BJ (cell line): ENCODE measurements at places on chromosomes 3 and 15. TPM values are rescaled to one million over a fixed set of nuclear protein-coding genes. Genes with fewer than 3 reads are reported as not detected.

The FANCI gene
- 11.5 and 18.3 TPM in 2 replicates for polyA plus RNA-seq

The CTXND1 gene
- not detected in 2 replicates for polyA plus RNA-seq

The EPB42 gene
- not detected in 2 replicates for polyA plus RNA-seq

The TEX55 gene
- polyA plus RNA-seq = not detected in 2 replicates

The MAPK6 gene
- polyA plus RNA-seq = 21.2 and 44.8 TPM in 2 replicates

DNA sequence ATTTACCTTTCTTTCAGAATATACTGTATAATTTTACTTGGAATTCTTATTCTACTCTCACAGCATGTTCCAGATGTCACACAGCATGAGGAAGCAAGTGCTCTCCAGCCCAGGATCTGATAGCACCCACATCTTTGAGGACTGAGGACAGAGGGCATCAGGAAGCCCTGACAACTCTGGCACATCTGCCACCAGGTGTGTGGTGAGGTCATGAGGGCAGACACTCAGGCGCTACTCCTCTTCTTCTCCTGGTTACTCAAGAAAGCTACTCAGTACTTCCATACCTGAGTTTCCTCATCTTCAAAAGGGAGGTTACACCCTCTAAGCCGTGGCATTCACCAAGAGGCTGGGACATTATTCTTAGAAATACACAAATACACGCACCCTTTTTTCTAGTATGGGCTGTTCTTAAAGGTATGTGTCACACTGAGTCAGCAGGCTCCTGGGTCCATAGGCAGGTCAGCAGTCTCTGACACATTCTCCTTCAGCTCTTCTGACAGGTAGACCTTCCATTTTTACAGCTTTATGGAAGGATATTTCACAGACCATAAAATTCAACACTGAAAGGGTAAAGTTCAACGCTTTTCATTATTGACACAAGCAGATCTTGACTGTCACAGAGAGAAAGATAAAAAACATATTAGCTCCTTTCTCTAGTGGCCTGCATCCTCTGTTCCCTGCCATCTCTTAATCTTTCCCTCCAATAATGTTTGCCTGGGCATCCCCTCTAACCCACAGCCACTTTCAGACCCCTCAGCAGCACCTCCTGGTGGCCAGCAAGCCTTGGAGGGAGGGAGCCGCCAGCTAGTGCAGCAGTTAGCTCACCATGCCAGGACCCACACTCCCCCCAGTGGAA, 103.2 kb upstream of the TJP1 start:
- DNase-seq = no peak

DNA sequence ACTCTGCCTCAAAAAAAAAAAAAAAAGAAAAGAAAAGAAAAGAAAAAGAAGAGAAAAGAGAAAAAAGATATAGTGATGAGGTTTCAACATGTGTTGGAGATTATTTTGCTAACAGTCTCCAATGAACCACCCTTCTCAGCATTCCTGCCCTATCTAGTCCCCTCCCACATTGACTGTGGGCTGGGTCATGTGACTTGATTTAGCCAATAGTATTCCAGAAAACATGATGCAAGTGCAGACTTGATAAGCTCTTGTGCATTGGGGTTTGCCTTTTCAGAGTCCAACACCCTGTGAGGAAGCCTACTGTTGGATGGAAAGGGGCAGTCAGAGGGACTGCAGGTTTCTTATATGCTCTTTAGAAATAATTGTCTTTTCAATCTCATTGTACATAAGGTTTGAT, 37.8 kb upstream of the MED12L start:
- DNase-seq = no peak

- DNase-seq = no peak
Measured at GRCh38 chr15:79078763-79079410, 11.7 kb downstream of the RASGRF1 start.

DNA sequence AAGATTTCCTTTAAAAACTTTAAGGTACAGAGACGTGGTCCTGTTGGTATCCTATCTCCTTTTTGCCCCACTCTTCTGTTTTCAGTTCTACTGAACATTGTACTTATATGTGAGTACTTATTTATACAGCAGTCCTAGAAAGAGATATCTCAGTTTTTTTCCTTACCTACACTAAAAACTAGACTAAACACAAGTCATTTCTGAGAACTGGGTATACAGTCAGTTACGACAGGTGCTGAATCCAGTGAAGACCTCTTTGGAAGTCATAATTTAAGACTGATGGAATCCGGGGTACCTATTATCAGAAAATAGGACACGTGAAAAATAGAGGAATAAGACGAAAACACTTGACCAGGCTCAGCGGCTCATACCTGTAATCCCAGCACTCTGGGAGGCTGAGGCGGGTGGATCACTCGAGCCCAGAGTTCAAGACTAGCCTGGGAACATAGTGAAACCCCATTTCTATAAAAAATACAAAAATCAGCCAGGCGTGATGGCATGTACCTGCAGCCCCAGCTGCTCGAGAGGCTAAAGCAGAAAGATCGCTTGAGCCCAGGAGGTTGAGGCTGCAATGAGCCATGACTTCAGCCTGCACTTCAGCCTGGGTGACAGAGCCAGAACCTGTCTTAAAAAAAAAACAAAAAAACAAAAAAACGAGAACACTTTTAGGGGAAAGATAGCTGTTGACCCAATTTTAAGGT, 76.3 kb downstream of the KLHL25 start:
- no peak for DNase-seq

GRCh38 chr15:101536875-101537405, 47.4 kb upstream of the PCSK6 start:
- DNase-seq = no peak

GRCh38 chr3:143237077-143237627, 117.6 kb downstream of the CHST2 start:
- DNase-seq = no peak

DNA sequence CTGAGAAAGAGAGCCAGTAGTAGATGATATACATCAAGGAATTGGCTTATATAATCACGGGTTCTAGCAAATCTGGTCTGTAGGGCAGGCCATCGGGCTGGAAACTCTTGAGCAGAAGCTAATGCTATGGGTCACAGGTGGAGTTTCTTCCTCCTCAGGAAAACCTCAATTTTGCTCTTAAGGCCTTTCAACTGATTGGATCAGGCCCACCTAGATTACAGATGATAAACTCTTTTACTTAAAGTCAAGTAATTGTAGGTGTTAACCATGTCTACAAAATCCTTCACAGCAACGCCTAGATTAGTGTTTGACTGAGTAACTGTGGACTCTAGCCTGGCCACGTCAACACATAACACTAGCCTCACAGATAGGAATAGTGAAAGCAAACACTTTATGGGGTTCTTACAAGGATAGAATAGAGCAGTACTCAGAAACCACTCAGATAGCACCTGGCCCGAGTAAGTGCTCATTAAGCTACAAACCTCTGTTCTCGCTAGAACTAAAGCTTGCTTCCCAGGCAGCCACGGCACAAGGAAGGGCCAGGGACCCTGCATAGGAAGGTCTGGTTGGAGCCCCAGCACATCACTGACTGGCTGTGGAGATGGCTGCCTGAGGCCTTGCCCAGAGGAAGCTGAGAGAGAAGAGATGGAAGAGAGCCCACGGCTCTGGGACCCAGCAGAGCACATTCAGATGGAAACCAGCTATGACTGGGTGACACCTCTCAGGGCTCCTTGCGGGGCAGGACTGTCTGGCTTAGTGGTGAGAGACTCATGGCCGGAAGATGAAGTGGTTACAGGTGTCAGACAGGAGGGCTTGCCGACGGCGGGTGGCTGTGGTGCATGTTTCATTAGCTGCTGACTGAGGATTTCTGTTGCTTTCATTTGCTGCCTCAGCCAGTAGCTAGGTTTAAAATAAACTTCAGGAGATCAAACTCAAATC, 202.5 kb upstream of the TLE3 start:
- no peak for DNase-seq

- DNase-seq = no peak
Measured at GRCh38 chr3:10008588-10009344, 17.5 kb upstream of the FANCD2 start.

- DNase-seq = no peak
Measured at GRCh38 chr15:66524838-66525237, 19.7 kb downstream of the ZWILCH start.

DNA sequence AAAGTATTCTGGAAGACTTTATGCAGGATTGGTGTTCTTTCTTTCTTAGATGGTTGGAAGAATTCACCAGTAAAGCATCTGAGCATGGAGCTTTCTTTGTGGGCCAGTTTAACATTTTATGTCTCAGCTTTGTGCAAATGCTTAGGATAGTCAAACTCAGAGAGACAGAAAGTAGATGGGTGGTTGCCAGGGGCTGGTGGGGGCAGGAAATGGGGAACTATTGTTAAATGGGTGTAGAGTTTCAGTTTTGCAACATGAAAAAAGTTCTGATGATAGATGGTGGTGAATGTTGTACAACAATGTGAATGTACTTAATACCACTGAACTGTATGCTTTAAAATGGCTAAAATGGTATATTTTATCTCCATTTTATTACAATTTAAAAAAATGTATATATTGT, 24.8 kb downstream of the SPCS1 start:
- no peak for DNase-seq
